ENCODE measurements at places on chromosomes 7 and 10.

DNA sequence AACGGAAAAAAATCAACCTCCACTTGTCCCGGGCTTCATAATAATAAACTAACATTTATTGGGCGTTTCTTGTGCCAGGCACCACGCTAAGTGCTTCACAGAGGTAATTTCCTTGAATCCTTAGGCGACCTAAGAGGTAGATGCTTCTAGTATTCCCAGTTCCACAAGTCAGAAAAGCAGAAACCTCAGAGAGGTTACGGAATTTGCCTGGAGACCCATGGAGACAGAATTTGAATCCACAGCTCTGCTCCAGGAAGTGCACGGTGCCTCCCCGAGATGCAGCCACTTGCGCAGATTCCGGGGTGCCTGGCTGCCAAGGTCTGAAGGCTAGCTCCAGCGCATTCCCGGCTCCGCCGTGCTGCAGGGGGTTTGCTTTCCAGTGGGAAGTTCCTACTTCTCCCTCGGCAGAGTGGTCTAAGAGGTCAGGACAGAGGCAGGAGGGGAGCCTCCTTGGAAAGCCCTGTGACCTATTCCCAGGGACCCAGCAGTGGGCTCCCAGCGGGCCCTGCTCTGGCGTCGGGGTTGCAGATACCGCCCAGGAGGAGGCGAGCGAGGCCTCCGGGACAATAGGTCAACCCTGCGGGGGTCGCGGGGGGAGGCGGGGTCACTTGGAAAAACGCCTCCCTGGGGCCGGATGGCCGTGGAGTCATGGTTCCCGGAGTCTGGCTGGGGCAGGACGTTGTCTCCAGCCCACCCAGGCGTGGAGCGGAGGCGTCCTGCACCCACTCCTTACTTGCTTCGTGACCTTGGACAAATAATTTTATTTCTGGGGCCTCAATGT, 10.1 kb upstream of the NKX2-3 start:
- DNase-seq, result no peak

DNA sequence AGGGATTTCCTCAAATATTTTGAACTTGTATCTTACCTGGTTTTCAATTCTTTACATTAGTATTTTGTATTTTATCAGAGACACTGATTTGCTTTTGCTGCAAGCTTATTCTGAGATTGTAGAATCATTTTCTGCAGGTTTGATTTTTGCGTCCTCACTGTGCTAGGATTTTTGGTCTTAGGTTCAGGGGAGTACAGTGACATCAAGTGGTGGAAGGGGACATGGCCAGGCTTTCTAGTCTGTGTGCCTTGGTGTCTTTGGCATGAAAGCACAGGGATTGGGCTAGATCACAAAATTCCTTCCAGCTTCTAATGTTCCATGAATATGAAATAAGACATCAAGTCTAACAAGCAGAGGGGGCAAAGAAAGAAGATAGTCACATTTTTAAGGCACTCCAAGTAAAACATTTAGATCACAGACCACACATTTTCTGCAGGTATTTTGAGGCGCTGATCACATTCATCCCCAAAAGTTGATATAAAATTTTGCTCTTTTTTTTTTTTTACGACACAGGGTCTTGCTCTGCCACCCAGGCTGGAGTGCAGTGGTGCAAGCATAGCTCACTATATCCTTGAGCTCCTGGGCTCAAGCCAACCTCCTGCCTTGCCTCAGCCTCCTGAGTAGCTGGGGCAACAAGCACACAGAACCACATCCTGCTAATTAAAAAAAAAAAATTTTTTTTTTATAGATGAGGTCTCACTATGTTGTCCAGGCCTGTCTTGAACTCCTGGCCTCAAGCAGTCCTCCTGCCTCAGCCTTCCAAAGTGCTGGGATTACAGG, 124.4 kb downstream of the PON1 start:
- no peak for DNase-seq

GRCh38 chr10:13945390-13946208, 358.8 kb downstream of the PRPF18 start:
- DNase-seq, result no peak

DNA sequence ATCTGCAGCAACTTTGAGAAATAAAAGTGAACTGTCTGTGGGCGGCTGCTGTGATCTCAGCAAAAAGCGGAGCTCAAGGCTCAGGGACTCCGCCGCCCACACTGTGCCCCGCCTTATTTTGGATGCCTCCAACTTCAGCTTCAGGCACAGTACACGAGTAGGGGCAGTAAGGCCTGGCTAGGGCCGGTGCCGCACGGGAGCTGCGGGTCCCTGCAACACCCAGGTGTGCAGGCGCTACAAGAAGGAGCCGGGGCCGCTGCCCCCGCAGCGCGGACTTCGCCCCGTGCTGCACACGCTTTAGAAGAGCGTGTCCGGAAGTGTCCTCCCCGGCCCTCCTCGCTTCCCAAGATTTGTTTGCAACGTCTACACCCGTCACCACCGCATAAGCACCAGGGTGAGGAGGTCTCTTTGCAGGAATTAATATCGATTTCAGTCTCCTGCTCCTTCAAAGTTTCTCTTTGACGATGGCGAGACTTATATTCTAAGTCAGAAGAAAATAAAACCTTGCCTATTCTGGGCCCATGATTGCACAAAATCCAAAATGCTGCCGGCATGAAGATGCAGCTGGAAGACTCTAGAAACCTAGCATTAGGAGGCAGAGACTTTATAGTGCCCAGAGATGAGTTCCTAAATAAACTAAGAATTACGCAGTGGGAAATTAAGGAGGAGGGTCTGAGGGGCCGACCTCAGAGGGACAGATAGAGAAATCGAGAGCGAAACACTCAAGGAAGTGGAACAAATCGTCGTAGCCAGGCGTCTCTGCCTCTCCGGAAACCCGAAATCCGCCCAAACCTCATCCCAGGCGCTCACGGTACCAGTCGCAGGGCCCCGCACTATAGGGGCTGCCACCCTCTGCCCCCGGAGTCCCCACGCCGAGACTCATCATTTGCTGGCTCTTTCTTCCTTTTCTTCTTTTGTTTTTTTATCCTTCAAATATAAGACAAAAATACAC, 6.4 kb downstream of the VAX1 start:
- no peak for DNase-seq

DNA sequence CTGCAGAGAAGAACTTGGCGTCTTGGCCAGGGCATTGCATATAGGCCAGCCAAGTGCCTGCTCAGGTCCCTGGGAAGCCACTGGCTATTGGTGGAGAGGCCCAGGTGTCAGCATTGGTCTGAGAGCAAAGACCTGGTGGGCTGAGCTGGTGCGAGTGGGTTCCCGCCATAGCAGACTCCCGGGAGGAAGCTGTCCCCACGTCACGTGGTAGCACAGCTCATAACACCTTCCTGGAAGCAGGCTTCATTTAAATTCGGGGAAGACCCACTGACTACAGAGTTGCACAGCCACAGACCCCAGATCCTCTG, 130.5 kb downstream of the WDR37 start:
- DNase-seq, result no peak

GRCh38 chr10:71001470-71001869, 113.1 kb upstream of the PCBD1 start:
- DNase-seq, result no peak

GRCh38 chr10:30459283-30459682, 25.3 kb downstream of the MAP3K8 start:
- DNase-seq, result no peak

GRCh38 chr10:15856328-15857015, 3.8 kb downstream of the MINDY3 start:
- no peak for DNase-seq

- no peak for DNase-seq
These were observed 518.9 kb upstream of the CELF2 start for GRCh38 chr10:10498781-10499180.

GRCh38 chr10:124971276-124971675, 29.4 kb downstream of the ZRANB1 start:
- no peak for DNase-seq

DNA sequence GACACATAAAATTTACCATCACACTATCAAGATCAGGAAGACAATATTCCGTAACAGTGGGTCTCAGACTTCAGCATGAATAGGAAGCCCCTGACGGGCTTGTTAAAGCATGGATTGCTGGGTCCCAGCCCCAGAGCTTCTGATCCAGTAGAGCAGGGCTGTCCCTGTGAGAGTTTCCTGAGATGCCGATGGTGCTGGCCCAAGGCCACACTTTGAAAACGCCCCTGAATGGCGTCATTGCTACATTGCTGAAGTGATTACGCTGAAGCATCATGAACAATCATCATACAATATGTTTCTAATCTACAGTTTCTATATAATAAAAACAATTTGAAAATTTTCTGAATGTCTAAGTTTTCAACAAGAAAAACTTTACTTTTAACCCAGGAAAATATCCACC, 38.0 kb upstream of the TMEM72 start:
- no peak for DNase-seq

DNA sequence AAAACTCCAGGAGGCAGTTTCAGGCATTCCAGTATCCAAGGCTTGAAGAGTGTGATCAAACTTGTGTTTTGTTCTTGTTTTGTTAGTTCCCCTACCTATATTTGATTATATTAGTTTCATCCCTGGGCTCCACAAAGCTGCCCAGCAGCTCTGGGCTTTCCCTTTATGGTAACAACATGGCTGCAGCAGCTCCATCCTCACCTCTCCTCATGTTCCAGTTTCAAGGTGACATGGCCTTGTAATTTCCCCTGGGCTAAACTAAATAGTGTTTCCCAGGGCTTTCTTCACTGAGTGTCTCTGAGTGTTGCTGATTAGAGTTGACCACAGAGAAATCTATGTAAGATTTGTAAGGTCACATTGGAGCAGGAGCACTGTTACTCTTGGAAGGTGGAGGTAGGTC, 83.4 kb downstream of the MACC1 start:
- no peak for DNase-seq

DNA sequence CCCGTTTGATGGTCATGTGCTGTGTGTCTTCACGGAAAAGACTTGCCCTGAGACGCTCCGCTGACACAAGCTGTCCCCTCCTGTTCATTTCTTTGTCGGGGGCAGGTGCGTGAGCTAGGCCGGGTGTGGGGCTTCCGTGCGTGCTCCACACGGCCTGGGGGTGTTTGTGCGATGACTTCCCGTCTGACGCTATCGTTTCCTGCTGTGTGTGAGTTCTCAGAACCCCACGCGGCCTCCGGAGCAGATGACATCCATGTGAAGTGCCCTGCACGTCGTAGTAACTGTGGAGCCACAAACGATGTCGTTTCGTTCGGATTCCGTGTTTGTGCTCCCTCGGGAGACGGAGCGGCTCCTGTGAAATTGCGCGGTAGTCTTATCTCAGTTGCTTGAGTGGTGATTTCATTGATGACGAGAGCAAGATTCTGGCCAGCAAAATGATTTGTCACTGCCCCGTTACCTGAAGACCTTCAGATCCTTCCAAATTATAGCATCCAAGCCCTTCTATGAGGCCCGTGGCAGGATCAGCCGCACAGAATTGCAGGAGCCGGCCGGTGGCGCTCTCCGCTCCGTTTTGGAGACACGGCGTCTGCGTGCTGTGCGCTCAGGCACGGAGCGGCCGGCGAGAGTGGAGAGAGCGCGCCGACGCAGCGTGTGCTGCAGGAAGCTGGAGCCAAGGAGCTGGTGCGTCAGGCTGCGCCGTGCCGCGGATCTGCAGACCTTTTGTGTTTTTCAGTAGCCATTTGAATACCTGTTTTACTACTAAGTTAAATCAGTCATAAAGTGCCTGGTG, 94.9 kb downstream of the NKX6-2 start:
- peak; percentile 36 for DNase-seq

GRCh38 chr7:112743811-112744210, 46.4 kb downstream of the TMEM168 start:
- no peak for DNase-seq

DNA sequence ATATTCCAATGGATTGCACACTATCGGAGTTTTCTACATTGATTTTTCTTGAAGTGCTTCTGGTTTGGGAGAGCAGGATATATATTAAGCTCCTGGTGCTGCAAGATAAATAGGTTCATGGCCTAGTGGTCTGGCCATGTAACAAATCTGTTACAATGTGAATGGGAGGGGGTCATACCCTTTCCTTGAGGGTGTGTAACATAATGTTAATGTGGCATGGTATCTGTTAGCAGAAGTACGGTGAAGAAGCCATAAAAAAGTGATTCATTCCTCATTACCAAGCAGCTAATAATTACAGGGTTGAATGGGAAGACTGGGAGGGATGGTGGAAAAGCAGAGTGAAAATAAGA, 61.2 kb downstream of the INHBA start:
- DNase-seq, result no peak

DNA sequence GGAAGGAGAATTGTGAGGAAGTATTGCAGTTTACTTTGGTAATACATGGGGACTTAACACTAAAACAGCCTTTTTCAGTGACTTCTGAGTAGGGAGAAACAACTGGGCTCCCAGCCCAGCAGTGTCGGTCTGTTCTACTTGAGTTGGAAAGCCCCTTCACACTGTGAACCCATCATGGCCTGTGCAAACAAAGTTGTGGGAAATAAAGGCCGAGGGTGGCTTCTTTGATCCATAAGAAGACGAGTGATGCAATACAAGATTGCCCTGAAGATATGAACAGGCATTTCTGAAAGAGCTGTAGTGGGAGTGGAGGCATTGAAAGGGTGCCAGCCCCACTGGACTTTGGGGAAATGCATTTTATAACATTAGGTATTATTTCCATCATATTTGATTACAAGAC, 28.3 kb downstream of the C10orf120 start:
- no peak for DNase-seq

DNA sequence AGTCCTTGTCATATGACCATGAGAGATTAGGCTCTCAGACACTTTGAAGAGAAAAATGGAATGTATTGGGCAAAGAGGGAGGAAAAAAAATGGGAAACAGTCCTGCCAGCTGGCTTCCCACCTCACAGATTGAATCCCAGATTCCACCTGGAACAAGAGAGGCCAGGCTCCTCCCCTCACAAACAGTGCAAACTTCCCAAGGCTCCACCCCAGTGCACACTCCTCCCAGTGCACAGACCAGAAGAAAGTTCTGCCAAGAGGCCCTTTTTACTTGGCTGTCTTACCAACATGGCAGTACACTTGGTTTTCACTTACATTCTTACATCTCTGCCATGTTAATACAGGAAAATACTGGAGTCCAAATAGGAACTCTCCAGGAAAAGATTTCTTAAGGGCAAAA, 202.3 kb downstream of the AHR start:
- no peak for DNase-seq

GRCh38 chr10:68501691-68502090, 25.6 kb downstream of the SLC25A16 start:
- no peak for DNase-seq

DNA sequence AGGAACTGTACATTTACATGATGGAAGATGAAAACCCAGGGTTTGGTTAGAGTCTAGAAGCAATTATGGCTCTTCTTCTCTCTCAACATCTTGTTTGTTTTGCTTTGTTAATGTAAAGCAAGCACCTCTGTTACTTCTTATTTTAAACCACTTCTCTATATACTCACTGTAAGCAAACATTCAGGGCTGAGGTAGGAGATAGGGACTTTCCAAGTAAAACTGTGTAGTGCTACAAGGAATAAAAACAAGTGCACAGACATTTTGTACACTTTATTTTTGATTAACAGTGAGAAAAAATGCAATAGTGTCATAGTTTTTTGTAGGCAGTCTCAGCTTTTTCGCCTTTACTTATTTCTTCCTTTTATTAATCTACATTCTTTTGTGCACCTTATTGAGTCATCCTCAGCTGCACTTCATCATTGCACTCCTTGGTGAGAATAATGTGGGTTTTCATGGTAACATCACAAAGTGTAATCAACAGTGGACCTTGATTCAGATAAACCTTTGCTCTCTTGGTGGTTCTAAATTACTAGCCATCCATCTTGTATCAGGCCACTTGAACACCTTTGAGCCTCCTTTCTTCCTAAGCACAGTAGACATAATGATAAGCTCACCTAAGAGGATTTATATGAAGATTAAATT, 52.9 kb downstream of the ELMO1 start:
- no peak for DNase-seq
